Activated CD4-positive, alpha-beta T cell treated with anti-CD3 and anti-CD28 coated beads, Interleukin-2, amount 10 ng/mL, durations not matched to agents 7 days and 5 days (primary cell): ENCODE measurements at places on chromosomes 1 and 21. TPM values are rescaled to one million over a fixed set of nuclear protein-coding genes. Genes with fewer than 3 reads are reported as not detected.

DNA sequence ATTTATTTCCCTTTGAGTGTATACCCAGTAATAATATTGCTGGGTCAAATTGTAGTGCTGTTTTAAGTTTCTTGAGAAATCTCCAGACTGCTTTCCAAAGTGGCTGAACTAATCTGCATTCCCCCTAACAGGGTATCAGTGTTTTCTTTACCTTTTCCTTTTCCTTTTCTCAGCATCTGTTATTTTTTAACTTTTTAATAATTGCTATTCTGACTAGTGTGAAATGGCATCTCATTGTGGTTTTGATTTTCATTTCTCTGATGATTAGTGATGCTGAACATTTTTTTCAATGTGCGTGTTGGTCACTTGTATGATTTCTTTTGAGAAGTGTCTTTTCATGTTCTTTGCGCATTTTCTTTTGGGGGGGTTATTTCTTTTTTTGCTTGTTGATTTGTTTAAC lies 374.9 kb upstream of the BRINP3 start:
- H3K36me3 ChIP-seq = no peaks in the 10 kb centered on the region
- no peaks in the 10 kb centered on the region for H3K27me3 ChIP-seq
- no peak for DNase-seq
- no peak overlapping the region for H3K27ac ChIP-seq
- no peaks in the 10 kb centered on the region for H3K4me1 ChIP-seq

DNA sequence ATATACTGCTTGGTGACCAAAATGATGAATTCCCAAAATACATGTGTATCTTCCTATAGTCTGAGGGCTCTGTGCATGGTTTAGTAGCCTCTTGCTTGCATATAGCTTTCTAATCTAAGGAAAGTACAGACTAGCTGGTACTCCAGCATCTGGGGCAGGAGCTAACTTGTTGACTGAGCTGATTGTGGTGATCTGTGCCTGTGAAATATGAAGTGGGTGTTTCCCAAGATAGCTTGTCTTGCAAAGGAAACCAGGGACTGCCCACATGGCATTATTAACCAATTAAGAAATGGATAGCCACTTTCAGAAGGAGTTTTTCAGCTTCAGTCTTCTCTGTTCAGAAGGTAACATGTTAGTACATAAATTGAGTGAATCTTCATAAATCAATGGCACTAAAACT lies 219.8 kb downstream of the NEGR1 start:
- DNase-seq = no peak
- no peak overlapping the region for H3K27ac ChIP-seq
- no peaks in the 10 kb centered on the region for H3K36me3 ChIP-seq
- no peak overlapping the region for H3K4me3 ChIP-seq
- H3K27me3 ChIP-seq = no peaks in the 10 kb centered on the region

DNA sequence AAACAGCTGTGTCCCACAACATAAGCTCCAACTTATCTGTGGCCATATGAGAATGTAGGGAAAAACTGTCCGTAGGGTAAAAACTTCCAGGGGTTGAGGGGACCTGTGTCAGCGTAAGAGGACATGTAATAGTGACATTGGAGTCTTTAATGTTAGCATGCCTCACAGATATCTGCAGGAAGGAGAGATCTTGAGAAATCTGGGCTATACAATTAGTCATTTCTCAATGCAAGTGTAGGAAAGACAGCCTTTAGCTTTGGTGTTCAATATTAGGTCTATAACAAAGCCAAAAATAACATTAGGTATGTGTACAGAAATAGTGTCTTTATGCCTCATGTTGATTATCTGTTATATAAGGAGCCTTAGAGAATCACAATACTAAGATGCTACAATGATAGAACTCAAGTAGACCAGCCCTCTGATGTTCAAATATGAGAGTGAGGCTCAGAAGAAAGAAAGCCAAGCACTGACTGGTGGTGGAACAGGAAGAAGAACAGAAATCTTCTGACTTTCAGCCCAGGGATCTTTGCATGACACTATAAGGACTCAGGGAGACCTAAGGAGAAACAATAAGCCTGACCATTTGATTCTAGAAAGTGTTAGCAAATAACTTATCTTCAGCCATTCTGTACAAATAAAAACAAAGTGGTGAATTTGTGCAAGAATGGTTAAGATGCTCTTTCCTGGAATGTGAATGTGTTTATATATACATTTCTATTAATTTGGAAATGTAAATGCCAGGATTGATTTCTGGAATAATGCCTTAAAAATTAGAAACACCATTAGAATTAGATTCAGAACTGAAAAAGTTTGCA lies 152.6 kb downstream of the ZC3H11B start:
- H3K4me3 ChIP-seq = no peak overlapping the region
- H3K4me1 ChIP-seq = peaks cover 2% of the 10 kb centered on the region
- no peaks in the 10 kb centered on the region for H3K27me3 ChIP-seq
- H3K36me3 ChIP-seq = no peaks in the 10 kb centered on the region
- no peak for DNase-seq

- no peak overlapping the region for H3K27ac ChIP-seq
- DNase-seq = no peak
- peaks cover 55% of the 10 kb centered on the region for H3K27me3 ChIP-seq
- peaks cover 6% of the 10 kb centered on the region for H3K4me1 ChIP-seq
- no peak overlapping the region for H3K4me3 ChIP-seq
- no peaks in the 10 kb centered on the region for H3K36me3 ChIP-seq
These were observed 41.8 kb upstream of the BCL10 start for GRCh38 chr1:85318217-85318616.

Gene KIAA0040
- 64.1 TPM for total RNA-seq

Gene KRTAP13-2
- not detected for total RNA-seq
